ENCODE measurements at places on chromosomes 2 and 18.

- no peak for DNase-seq
Observed at GRCh38 chr2:197867033-197867432, 62.6 kb downstream of the PLCL1 start.

DNA sequence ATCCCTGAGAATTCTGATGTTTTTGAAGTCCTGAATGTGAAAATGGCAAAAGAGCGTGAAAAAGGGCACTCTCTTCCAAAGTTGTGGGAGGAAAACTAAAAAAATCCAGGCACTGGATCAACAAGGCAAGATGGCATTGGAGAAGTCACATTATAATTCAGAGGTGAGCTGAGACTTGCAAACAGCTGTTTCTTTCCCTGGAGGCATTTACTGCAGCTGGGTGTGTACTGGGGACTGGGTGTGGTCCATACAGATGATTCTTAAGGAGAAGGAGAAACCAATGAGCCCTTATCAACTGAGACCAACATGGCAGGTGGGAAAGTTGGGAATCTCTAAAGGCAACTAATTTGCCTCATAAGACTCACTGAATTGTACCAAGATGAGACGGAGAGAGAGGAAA is 313.9 kb downstream of the TRIB2 start:
- no peak for DNase-seq

DNA sequence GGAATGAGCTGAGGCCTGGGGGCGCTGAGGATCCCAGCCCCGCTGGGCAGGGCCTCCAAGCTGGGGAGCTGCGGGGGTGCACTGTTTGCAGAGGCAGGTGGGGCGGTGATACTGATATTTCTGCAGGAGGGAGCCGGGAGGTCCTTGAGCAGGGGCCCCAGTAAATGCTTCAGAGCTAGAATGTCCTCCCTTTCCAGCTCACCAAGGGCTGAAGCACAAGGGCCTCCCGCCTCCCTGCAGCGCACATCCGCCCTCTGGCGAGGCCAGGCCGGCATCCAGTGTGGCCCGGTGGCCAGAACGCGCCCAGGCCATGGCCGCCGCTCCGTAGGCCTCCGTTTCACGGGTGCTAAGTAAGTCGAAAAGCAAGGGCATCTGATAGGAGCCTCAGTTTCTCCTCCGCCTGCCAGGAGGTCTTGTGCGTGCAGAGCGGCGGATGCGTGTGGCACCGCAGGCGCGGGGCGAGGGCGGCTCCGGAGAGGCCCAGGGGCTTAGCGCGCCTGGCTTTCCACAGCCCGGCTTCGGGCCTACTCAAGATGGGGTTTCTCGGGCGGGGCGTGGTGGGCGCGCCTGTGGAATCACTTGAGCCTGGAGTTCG is 29.5 kb upstream of the CHMP1B start:
- no peak for DNase-seq

GRCh38 chr2:65479524-65479923 is 47.1 kb upstream of the SPRED2 start:
- DNase-seq, result no peak

- peak; percentile 48 for DNase-seq
Observed at GRCh38 chr2:240420206-240421104, 15.0 kb upstream of the GPC1 start.

- no peak for DNase-seq
Observed at GRCh38 chr18:36028859-36029258, 38.5 kb downstream of the RPRD1A start.

DNA sequence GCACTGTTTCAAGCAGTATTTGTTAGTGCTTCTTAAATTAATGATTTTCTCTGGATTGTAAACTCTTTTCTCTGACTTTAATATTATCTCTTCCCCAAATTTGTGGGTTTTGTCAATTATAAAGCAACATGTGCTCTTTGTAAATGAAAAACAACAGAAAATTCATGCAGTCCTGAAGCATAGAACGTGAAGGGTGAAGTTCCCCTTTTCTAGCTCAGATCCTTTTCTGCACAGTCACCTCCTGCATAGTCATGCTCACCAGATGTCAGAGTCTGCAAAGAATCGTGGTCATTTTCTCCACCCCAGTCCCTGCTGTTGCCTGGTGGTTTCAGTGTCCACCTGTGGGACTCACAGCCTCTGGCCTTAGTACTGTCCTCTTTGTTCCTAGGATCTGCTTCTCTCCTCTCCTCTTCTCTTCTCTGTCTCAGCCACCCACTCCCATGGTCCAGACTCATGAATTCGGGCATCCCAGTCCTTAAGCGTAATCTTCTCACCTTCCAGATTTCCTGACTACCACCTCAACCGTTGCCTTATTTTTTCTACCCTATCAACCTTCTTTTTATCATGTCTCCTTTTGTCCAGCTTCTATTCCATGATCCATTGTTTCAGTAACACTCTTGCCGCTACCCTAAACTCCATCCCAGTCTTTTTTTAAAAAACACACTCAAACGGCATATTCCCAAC is 229.1 kb downstream of the RTP5 start:
- no peak for DNase-seq

DNA sequence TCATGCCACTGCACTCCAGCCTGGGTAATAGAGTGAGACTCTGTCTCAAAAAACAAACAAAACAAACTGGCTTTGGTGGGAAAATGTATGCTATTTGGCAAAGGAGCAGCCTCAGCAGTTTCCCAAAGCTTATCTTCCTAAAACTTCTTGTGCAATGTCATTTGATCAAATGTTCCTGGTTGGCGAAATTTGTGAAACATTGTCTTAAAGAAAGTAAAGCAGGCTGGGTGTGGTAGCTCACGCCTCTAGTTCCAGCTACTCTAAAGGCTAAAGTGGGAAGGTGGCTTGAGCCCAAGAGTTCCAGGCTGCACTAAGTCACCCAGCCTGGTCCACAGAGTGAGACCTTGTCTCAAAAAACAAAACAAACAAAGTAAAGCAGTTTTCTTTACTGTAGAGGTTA is 17.3 kb upstream of the TAF4B start:
- DNase-seq, result no peak

DNA sequence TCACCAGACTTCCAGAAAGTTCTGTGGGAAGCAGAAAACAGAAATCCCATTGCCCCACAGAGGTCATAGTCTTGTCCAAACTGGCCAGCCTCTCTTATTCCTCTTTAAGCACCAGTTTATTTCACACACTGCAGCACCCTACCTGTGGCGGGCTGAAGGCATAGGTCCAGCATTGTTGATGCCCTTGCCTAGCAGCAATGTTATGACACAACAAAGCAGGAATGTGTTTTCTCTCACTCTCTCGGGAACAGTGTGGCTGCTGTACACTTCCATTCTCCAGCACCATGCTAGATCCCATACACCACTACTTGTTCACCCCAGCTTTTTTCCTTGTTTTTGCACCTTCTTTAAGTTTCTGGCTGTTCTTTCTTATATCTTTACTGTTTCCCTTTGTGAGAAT is 181.6 kb downstream of the DNAH6 start:
- no peak for DNase-seq

GRCh38 chr18:24443870-24444269 is 16.6 kb upstream of the HRH4 start:
- no peak for DNase-seq

DNA sequence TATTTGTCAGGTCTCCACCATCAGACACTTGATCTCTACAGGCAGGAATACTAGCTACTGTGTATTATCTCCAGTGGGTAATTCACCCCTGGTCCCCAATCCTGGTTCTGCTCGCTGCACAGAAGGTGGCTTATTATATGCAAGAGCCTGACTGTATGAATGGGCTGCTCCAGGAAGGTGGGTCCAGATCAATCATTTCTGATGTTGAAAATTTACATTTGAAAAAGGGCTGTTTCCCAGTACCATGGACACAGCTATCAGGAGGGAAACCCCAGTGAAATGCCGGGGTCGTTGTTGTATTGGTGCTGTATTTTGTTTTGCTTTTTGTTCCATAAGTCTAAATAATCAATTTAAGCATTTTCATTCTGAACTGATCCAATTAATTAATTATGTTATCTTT is 367.6 kb downstream of the RND3 start:
- DNase-seq, result no peak

GRCh38 chr2:80326214-80326613 is 21.7 kb upstream of the LRRTM1 start:
- no peak for DNase-seq

- no peak for DNase-seq
Observed at GRCh38 chr2:147250652-147251356, 594.0 kb upstream of the ACVR2A start.

- DNase-seq, result no peak
Observed at GRCh38 chr2:29920631-29921559, 491 bp downstream of the ALK start.

- no peak for DNase-seq
Observed at GRCh38 chr2:43194121-43194869, 32.1 kb downstream of the ZFP36L2 start.

DNA sequence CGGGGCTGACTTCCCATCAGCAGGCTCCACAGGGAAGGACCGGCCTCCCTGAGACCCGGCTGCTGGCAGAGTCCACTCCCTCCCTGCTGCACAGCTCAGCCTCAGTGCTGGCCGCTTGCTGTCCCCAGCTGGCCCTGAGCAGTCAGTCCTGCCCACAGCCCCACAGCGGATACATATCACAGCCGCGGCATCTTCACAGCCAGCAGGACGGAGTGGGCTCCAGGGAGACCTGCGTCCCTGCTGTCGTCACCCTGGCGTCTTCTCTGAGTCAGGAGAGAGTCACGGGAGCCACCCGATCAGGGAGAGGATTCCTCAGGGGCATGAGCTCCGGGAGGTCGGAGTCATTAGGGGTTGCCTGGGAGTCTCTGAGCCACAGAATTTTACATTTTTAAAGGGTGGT is 13.1 kb upstream of the SNTG2 start:
- no peak for DNase-seq

DNA sequence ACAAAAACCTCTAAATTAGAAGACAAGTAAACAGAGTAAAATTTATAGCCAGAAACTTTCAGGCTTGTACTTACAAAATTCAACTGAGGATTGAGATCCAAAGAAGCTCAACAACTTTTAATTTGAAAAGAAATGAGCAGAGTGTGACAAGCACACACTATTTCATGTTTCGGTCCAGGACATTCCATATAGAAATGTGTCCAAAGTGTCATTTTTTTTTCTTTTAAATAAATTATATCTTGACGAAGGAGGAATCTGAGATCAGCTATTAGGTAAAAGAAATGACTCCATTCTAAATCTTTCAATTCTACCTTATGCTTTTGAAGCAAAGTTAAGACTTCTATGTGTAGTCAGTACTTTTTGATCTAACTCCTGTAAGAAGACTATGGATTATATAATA is 4.6 kb downstream of the FN1 start:
- DNase-seq, result no peak
